ENCODE measurements at places on chromosomes 11 and 22. TPM values are rescaled to one million over a fixed set of nuclear protein-coding genes. Genes with fewer than 3 reads are reported as not detected.

- no peaks in the 10 kb centered on the region for H3K4me1 ChIP-seq
- H3K27me3 ChIP-seq: no peaks in the 10 kb centered on the region
- DNase-seq: no peak
- H3K4me3 ChIP-seq: no peak overlapping the region
- H3K36me3 ChIP-seq: no peaks in the 10 kb centered on the region
Observed at GRCh38 chr22:43567691-43568324, 156.0 kb downstream of the MPPED1 start.

DNA sequence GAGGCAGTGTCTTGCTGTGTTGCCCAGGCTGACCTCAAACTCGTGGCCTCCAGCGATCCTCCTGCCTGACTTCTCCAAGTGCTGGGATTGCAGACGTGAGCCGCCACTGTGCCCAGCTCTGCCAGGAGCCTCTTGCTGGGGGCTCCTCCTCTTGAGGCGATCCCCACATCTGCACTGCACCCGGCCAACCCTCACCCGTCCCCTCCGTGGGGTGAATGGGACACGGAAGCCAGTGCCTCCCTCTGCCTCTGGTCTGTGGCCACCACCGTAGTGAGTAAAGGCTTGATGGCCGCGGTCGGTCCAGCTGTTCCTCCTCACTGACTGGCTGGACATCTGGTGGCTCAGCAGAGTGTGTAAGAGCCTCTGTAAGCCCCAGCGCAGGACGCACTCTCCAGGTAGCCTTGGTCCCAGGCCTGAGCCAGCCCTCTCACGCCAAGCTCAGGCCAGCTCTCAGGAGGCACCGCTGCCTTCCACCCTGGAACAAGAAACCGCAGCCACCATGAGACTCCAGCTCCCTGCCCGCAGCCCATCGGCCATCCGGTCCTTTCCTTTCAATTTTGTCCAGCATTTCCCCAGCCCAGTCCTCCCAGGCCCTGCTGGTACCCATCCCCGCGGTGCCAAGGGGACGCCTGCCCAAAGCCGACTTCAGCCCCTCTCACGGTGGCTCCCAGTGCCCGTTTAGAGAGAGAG lies 100.3 kb downstream of the BRD1 start:
- H3K27ac ChIP-seq: no peak overlapping the region
- H3K4me1 ChIP-seq: peaks cover 16% of the 10 kb centered on the region
- H3K36me3 ChIP-seq: no peaks in the 10 kb centered on the region
- DNase-seq: no peak

- H3K36me3 ChIP-seq: peaks cover 4% of the 10 kb centered on the region
- H3K4me3 ChIP-seq: no peak overlapping the region
- H3K4me1 ChIP-seq: peaks cover 63% of the 10 kb centered on the region
Observed at GRCh38 chr11:128424271-128424711, 163.1 kb downstream of the ETS1 start.

DNA sequence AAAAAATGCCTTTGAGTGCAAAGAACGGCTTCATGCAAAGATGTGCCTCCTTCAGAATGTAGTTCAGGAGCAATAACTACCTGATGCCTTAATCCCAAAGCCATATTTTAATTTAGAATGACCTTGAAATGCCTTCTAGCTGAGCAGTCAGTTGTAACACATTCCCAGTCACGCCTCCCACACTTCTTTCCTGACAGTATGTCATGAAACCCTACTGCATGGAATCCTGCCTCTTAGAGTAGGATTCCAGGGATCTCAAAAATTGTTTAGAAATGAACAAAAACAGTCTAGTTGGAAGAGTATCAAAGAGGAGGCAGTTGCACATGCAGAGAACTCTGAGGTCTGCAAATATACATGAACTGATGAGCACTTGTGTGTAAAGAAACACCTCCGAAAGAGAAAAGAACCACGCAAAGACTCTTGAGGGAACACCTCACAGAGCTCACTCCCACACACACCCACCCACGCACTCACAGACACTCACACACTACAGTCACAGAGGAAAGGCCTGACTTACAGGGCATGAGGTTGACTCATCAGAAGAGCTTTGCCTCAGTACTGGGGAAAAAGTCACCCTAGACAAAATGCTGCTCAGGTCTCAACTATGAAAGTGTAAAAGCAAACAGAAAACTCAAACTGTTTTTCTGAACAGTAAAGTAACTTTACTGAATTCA lies 77.4 kb downstream of the GGTLC2 start:
- peaks cover 1% of the 10 kb centered on the region for H3K27me3 ChIP-seq
- no peaks in the 10 kb centered on the region for H3K36me3 ChIP-seq
- DNase-seq: peak; percentile 63
- no peak overlapping the region for H3K27ac ChIP-seq

DNA sequence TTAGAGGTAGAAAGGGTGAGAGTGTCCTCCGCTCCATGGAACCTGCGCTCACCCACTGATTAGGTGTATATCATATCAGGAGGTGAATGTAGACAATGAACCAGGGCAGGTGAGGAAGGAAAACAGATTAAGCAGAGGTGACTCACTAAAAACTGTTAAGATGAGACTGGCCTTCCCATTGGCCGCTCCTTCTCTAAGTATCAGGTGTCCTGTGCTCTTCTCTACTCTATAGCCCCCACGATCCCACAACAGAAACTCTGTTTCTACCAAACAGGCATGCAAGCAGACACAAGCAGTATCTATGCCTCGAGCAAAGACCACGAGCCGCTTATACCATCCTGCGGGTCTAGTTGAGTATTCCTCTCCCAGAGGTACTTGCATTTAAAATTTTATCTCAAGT lies 103.1 kb downstream of the SNX19 start:
- H3K36me3 ChIP-seq: no peaks in the 10 kb centered on the region
- no peak for DNase-seq
- H3K4me1 ChIP-seq: no peaks in the 10 kb centered on the region
- H3K27ac ChIP-seq: no peak overlapping the region

GRCh38 chr11:44550123-44550522 lies 15.3 kb upstream of the CD82 start:
- H3K27me3 ChIP-seq: no peaks in the 10 kb centered on the region
- DNase-seq: no peak
- H3K4me1 ChIP-seq: no peaks in the 10 kb centered on the region
- no peaks in the 10 kb centered on the region for H3K36me3 ChIP-seq
- H3K27ac ChIP-seq: no peak overlapping the region

GRCh38 chr11:120043328-120043945 lies 94.5 kb downstream of the TRIM29 start:
- no peak overlapping the region for H3K4me3 ChIP-seq
- no peak overlapping the region for H3K27ac ChIP-seq
- DNase-seq: no peak
- peaks cover 29% of the 10 kb centered on the region for H3K27me3 ChIP-seq

The OLFML1 gene
- total RNA-seq: not detected

Measured in activated T-cell treated with anti-CD3 and anti-CD28 coated beads, Interleukin-2, amount 50 U/mL, for 72 hours (primary cell).